ENCODE measurements at places on chromosomes 2 and 18. TPM values are rescaled to one million over a fixed set of nuclear protein-coding genes. Genes with fewer than 3 reads are reported as not detected.

Gene CFC1
- total RNA-seq = not detected

Gene TUBA4B
- total RNA-seq = not detected

Gene FEV
- not detected for total RNA-seq

Gene TTN
- total RNA-seq = 0.66 TPM

Gene HTR2B
- 1.2 TPM for total RNA-seq

Gene HJURP
- total RNA-seq = 19.0 TPM

Gene ACSL3
- 75.7 TPM for total RNA-seq

Gene AAMP
- total RNA-seq = 145 TPM

Gene ATL2
- total RNA-seq = 63.7 TPM

Gene MOGAT1
- total RNA-seq = not detected

Gene MCM6
- 12.8 TPM for total RNA-seq

Gene GCFC2
- 9.0 TPM for total RNA-seq

Gene KCNJ3
- total RNA-seq = not detected

Gene MALL
- 21.3 TPM for total RNA-seq

Gene DTNB
- 5.1 TPM for total RNA-seq

Gene LRRTM1
- not detected for total RNA-seq
